Pons (tissue), 1 donor: ENCODE measurements at places on chromosomes 1 and 21.
A peak's percentile ranks its signal among the peaks of the same experiment; 100 is the strongest.

- peak; percentile 62 for DNase-seq
Measured at GRCh38 chr1:112501810-112502641, 6.7 kb upstream of the WNT2B start.

DNA sequence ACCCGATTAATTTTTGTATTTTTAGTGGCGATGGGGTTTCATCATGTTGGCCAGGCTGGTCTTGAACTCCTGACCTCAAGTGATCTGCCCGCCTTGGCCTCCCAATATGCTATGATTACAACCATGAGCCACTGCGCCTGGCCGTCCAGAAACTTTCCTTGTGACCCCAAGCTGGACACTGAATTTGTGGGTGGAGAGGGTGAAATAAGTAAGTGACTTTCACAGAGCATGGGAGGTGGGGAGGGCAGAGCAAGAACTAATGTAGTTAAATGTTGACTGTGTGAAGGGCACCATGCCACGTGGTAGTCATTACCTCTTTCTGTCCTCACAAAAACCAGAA lies 2.7 kb upstream of the UTP11 start:
- DNase-seq, result no peak

GRCh38 chr1:2266301-2266975 lies 38.3 kb downstream of the SKI start:
- no peak for DNase-seq

- no peak for DNase-seq
Measured at GRCh38 chr1:11431941-11432507, 46.9 kb upstream of the DISP3 start.

- no peak for DNase-seq
Measured at GRCh38 chr1:168170564-168171508, 7.9 kb upstream of the TIPRL start.

- DNase-seq, result no peak
Measured at GRCh38 chr1:115705085-115705951, 63.2 kb downstream of the CASQ2 start.

DNA sequence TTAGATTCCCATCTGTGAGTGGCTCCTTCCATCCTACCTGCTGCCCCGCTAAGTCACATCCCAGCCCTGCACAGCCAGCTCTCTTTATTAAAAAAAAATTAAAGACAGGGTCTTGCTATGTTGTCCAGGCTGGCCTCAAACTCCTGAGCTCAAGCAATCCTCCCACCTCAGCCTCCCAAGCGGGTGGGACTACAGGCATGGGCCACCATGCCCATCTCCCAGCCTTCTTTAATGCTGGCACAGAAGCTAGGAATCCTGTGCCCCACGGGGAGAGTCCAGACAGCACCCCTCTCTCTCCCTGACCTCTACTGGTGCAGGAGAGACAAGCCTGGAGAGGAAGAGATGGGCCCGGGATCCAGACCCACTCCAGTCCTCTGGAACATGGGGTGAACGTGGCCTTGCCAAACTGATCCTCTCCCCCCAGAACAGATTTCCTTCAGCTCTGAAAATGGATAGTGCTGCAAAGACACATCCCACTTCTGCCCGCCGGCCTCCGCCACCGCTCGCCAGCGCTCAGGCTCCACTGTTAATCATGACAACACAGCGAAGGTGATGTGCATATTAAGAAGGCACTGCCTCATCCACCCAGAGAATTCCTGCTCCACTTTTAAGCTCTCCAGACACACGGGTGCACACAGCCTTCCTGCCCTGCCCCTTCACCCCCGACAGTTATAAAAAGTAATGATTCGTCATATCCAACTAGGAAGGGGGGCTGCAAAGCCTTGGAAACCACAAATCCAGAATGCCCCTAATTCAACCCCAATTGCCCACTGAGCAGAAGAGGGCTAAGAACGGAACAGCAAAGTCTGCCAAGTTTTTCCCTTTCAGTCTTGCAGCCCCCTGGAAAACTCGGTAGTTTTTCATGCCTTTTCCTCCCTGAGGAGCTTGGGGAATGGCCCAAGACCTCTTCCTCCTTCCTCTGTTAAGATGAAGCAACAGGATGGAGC lies 68.1 kb downstream of the MRPL37 start:
- DNase-seq, result no peak

DNA sequence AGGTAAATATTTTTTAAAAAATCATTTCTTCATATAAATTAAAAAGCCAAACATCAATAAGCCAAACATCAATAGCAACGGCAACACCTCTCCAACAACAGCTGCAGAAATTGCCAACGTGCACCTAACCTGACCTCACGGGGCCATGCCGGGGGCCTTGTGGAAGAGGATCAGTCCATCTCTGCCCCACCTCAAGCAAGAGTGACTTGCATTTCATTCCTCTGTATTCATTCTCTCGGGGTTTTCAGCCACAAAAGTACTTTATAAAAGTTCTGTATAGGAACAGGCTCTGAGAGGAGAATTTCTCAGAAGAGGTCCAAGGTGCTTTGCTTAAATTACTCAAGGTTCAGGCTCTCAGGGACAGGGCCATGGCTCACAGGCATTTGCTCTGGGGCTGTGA lies 100.9 kb downstream of the RUNX1 start:
- DNase-seq, result no peak

DNA sequence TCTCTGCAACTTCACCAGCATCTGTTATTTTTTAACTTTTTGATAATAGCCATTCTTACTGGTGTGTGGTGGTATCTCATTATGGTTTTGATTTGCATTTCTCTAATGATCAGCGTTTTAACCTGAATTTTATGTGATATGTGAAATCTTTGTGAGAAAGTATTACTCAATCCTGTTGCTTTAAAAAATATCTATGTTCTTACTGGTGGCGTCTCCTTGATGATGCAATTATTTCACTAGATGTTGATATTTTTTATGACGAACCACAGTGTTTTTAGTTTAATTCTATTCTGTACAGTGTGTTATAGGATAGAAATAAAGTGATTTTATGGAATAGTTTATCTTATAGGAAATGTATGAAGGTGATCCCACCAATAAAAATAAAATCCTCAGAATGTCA lies 54.7 kb upstream of the GPR88 start:
- DNase-seq, result no peak

- no peak for DNase-seq
Measured at GRCh38 chr21:40504825-40505224, 342.1 kb downstream of the DSCAM start.

DNA sequence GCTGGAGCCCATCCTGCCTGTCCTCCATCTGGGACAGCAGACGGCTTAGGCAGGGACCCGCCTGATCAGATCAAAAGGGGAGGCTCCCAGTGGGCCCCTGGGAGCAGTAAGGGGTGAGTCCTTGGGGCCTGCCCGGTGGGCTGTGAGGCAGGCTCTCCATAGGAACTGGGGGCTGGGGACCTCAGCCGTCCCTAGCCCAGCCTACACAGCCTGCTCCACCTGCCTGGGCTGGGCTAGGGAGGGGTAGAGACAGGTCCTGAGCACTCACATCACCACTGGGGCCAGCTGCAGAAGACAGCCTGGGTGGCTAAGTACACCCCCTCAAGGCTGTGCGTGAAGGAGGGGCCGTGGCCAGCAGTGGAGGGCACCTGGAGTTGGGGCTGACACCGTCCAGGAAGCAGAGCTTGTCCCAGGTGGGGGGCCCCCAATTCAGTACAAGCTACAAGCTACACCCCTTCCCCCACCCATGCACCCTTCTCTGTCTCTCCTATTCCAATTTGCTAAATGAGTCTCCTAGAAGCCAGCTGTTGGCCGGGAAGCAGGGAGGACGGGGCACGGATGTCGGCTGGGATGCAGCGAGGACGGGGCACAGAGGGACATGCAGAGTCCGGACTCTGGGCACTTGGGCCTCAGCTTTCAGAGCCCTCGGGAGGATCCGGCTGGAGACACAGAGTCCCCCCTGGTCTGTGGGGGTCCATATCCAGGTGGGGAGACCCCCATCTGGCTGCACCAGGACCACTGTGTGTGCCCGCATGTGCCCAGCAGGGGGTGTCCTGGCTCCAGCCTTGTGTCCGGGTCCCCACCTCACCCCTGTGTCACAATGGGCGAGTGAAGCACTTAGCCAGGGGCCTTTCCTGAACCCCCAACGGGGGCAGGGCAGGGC lies 1.7 kb downstream of the ISG15 start:
- DNase-seq, result no peak

DNA sequence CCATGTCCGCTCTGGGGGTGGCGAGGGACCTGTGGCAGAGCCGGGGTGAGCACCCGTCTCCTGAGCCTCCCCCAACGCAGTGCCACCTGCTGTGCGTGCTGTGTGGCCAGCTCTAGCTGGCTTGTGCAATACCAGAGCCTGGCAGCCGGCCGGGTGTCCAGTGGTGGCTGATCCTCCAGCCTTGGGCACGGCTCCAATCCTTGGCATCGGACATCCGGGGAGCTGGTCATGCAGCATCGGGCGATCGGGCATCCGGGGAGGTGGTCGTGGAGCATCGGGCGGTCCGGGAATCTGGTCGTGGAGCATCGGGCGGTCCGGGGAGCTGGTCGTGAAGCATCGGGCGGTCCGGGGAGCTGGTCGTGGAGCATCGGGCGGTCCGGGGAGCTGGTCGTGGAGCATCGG lies 8.1 kb downstream of the SLX9 start:
- no peak for DNase-seq

DNA sequence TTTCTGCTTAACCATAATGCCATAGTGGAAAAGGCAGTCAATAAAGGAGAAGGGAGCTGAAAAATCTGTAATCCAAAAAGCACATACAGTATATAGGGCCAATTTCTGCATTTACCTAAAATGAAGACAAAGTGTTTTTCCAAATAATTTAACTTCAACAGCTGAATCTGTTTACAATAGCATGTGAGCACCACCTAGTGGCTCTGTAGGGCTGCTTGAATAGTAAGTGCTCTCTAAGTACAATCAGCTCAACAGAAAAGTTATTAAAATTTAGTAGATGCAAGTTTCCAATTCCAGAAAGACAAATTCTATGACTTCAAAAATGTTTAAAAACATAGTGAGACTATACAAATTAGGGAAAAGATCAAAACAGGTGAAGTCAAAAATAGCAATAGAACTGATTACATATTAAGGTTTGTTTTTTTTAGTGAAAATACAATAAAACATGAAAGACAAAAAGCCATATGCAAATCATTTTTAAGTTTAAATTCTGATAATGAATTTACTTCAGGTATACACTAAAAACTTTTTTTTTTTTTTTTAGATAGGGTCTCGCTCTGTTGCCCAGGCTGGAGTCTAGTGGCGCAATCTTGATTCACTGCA lies 220.0 kb downstream of the SETD4 start:
- DNase-seq, result peak; percentile 84

DNA sequence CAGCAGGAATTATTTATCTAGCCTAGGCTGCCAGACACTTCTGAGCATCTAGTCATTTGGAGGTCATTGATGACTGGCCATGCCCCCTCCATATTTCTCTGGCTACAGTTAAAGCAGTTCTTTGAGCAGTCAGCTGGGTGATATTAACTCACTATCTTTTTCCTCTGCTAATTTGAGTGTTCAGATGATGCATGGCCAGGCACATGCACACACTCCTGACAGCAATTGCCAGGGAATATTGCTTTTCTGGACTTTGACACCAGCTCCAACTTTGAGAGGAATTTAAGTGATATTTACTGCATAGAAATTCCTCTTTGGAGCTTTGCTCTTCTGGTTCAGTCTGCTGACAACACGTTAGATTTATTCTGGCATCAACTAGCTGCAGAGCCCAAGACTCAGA lies 52.6 kb downstream of the CD247 start:
- no peak for DNase-seq

GRCh38 chr1:36199934-36200741 lies 24.1 kb upstream of the THRAP3 start:
- DNase-seq, result peak; percentile 51

GRCh38 chr1:77583483-77583882 lies 99.0 kb downstream of the ZZZ3 start:
- no peak for DNase-seq

- peak; percentile 78 for DNase-seq
Measured at GRCh38 chr1:202184750-202185460, 8.7 kb upstream of the LGR6 start.

- DNase-seq, result no peak
Measured at GRCh38 chr1:108050158-108050557, 85.2 kb upstream of the VAV3 start.

DNA sequence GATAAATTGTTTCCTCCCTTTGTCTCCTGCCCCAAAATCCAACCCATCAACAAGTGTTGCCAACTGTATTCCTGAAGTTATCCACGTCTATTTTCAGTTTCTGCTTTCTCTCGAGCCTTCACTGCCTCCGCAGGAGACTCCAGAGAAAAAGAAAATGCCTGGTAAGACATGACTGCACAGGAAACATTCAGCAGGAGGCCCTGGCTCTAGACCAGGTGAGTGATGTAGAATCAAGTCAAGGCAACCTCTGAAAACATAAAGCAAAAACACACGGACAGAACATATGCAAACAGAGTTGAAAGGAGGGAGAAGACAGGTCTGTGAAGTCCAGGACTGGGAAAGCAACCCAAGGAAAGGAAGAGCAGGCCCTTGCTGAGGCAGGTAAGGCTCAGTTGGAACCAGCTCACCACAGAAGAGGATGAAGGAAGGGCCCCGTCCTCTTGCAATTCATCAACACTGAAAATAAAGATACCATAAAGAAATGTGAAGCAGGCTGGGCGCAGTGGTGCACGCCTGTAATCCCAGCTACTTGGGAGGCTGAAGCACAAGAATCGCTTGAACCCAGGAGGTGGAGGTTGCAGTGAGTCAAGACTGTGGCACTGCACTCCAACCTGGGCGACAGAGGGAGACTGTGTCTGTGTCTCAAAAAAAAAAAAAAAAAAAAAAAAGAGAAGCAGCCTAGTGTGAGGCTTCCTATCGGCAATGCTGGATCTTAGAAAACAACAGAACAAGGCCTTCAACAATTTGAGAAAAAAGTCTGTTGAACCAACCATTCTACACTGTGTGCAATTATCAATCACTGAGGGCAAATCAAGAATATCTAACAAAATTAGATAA lies 8.8 kb downstream of the NOL9 start:
- no peak for DNase-seq

DNA sequence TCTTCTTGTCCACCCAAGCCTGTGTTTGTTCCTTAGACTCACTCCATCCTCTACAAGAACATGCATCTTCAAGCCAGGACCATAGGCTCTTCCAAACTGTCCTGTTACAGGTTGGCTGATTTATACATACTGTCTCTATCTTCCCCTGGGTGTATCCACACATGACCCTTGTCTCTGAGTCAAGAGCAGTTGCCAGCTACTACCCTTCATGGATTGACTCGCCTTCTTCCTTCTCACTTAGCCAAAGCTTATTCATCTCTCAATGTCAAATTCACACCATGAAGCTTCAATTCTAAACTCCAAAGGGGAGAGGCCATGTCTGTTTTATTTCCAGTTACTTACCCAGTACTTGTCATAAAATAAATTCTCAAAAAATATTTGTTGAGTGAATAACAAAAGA lies 64.1 kb upstream of the CACHD1 start:
- DNase-seq, result no peak

GRCh38 chr1:31289021-31289420 lies 7.6 kb downstream of the SNRNP40 start:
- no peak for DNase-seq

- no peak for DNase-seq
Measured at GRCh38 chr21:27688773-27689172, 721.9 kb upstream of the ADAMTS5 start.

GRCh38 chr1:36160949-36161485 lies 5.1 kb downstream of the MAP7D1 start:
- DNase-seq, result peak; percentile 65
